ENCODE measurements at places on chromosomes 13 and 19.
A peak's percentile ranks its signal among the peaks of the same experiment; 100 is the strongest.

GRCh38 chr13:33207615-33207961 lies 78.0 kb downstream of the STARD13 start:
- DNase-seq: peak; percentile 83

DNA sequence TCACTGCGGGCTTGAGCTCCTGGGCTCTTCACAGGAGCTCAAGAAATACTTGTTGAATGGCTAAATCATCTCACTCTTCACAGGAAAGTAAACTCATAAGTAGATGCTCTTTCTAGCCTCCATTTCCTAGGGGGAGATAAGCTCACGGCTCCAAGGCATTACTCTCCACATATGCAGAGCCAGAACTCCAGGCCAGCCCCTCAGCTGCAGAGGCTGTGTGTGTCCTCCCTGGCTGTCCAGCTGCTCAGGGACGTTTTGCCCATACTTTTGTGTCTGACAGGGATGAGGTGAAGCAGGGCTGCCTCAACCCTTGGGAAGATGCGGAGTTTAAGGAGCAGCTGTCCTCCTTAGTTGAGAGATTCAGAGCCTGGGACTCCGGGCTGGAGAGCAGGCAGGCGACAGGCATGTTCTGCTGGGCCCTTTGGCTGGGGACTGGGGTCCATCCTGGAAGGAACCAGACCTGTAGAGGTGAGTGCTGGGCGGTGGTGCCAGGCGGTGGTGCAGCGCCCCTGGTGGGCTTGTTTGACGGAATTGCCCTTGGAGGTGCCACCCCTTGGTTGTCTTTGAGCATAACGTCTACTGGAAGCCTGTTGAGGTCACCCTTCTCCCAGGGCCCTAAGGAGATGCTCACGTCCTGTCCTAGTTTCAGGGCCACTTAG lies 20.5 kb upstream of the SLC15A1 start:
- no peak for DNase-seq

DNA sequence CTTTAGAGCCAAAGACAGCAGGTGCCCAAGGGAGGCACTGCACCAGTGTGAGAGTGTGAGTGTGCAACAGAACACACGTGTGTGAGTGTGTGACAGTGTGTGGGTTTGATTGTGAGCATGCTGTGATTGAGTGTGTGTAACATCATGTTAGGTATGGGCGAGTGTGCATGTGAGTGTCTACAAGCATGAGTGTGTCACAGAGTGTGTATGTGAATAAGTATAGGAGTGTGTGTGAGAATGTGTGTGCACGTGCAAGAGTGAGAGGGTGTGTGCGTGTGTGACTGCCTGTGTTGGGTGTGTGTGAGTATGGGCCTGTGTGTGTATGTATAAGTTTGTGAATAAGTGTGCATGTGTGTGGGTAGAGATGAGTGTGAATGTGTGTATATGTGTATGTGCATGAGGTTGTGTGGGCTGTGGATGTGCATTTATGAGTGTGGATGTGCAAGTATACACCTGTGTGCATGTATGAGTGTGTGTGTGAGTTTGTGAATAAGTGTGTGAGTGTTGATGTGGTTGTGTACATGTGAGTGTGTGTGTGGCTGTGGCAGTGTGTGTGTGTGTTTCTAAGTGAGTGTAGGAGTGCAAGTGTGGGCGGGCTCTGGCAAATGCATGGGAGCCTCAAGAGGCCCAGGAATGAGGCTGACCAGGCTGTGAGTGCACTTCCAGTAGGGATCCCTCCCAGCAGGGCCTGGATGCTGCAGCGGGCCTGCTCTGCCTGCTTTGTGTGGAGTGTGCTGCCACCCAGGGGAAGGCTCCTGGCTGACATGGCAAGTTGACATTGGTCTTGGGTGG lies 198.4 kb downstream of the COL4A1 start:
- no peak for DNase-seq

GRCh38 chr13:23980160-23980551 lies 82.9 kb upstream of the C1QTNF9B start:
- no peak for DNase-seq

GRCh38 chr13:33793726-33794125 lies 24.2 kb upstream of the RFC3 start:
- no peak for DNase-seq

DNA sequence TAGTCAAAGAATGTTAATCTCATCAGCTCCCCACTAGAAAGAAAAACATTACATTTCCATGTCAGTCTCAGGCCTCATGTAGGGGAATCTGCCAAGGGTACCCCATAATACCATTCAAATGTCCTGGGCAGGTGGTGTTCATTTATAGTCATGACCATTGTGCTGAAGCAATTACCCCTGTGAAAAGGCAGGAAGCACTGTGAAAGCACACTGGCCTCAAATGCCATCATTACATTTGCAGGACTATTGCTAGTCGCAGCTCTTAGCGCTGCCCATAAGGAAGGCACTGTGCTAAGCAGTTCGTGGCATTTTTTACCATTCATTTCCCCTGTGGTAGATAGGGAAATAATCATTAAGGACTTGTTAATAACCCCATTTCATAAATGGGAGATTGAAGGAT lies 109.0 kb downstream of the LHFPL6 start:
- DNase-seq: no peak

DNA sequence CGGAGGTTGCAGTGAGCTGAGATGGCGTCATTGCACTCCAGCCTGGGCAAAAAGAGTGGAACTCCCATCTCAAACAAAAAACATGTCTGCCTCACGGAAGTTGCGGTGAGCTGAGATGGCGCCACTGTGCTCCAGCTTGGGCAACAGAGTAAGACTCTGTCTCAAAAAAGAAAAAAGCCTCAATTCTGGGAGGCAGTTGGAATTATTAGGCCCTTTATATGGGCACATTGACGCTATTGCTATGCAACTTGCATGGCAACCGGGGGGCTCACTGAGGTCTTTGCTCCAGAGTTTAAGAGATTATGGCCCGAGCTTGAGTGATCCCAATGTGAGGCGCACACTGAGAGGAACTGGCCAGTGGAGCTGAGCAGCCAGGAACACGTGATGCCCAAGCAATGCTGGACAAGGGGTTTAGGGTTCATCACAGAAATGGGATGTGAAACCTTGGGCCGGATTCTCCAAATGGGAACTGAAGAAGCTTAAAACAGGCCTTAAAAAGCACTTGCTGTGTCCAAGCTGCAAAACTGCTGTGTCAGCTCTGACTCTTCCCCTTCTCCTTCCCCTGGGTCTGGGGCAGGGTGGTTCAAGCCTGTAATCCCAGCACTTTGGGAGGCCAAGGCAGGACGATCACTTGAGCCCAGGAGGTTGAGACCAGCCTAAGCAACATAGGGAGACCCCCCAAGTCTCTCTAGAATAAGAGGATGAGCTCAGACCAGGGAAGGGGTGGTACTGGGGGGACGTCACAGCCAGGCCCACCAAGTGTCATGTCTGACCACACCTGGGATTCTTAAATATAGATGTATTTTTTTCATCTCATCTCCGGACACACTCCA lies 2.5 kb downstream of the FTL start:
- DNase-seq: no peak

Measured in GM04503 (cell line).